HFFc6 (cell line): ENCODE measurements at places on chromosomes 2 and 18. TPM values are rescaled to one million over a fixed set of nuclear protein-coding genes. Genes with fewer than 3 reads are reported as not detected.
A peak's percentile ranks its signal among the peaks of the same experiment; 100 is the strongest.

Gene HDLBP
- 996 to 1,131 TPM (median 1,102 TPM) in 3 replicates for total RNA-seq

DNA sequence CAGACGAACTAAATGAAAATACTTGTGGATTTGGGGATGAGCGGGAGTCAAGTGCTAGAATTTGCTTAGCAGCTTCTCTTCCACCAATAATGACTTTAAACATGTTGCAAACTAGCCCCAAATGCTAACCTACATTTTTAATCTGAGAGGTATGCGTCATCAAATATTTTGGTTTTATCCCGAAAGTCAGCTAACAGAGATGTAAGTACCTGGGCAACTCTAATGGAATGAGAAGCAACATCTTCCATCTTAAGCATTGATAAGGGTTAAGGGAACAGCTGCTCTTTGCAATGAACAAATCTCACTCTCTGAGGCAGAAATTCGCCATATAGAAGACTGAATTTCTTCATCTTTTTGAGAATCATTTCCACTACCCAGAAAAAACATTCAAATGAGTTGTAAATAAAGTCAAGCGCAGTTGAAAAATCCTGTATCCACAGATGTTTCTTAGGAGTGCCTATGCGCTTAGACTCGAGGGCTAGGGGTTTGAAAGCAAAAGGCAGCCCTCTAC, 926 bp upstream of the YPEL5 start:
- H3K4me3 ChIP-seq, result peak overlapping the region; percentile 88
- peaks cover 12% of the 10 kb centered on the region; the same call in 1 of the 2 replicates for H3K27me3 ChIP-seq
- H3K27ac ChIP-seq, result peak overlapping the region; percentile 92

DNA sequence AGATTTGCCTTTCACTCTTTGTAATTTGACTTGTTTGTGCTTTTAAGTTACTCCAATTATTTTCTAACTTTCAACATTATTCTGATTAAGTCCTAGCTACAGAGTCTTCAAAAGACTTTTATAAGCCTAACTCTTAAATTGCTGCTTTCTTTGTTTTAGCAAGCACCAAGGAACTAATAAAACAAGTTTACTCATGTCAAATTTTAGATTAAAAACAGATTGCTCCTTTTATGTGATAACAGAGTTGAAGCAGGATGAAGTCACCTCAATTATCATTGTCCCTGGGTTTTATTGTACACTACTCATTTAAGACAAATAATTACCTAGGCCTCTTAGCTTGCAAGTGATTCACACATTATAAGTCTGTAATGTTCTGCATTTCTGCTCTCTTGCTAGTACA, 678.4 kb downstream of the ERBB4 start:
- no peaks in the 10 kb centered on the region for H3K36me3 ChIP-seq
- DNase-seq, result no peak
- no peak overlapping the region for H3K27ac ChIP-seq
- H3K27me3 ChIP-seq, result no peaks in the 10 kb centered on the region

Gene NPPC
- not detected in 3 replicates for total RNA-seq

Gene IL1R2
- total RNA-seq, result not detected in 3 replicates

DNA sequence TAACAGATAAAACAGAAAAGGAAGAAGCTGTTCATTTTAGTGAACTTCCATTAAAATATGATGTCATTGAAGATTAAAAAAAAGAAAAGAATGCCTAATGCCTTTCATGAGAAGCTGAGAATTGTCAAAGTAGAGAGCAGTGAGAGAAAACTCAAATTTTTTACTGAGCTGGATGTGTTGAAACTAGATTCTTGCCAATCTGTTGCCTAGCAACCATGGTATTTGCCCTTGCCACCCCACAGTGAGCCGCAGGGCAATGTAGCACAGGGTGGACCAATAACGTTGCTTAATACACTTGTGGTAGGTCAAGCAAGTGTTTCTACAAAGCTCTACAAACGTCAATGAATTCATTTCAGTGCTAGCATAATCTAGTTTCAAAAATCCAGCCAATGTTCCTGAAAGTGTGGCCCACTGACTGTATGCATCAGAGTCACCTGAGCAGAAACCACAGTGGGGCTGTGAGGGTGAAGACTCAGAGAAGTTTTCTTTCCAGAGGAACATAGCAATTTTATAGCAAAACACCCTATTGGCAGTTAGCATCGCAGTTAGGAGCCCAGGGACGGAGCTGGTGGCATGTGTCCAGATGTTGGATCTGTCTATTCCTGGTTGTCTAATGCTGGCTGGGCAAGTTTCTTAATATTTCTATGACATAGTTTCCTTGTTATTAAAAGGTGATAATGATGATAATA, 132.2 kb downstream of the DOCK10 start:
- H3K27me3 ChIP-seq, result peaks cover 2% of the 10 kb centered on the region; the same call in 1 of the 2 replicates
- peaks cover 49% of the 10 kb centered on the region for H3K4me1 ChIP-seq
- H3K27ac ChIP-seq, result peak overlapping the region; percentile 84

DNA sequence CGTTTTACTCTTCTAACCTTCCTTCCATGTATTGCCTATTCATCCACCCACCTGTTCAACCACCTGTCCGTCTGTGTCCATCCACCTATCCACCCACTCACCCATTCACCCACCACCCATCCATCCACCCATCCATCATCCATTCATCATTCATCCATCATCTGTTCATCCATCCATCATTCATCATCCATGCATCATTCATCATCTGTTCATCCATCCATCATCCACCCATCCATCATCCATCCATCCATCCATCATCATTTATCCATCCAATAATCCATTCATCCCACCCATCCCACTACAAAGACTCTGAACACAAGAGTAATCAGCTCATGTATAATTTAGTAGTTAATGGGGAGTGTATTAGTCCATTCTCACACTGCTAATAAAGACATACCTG, 78.0 kb downstream of the ACOXL start:
- peaks cover 37% of the 10 kb centered on the region for H3K27me3 ChIP-seq
- no peak for DNase-seq
- no peak overlapping the region for H3K4me3 ChIP-seq
- no peak overlapping the region for H3K27ac ChIP-seq
- peaks cover 8% of the 10 kb centered on the region for H3K4me1 ChIP-seq
- H3K36me3 ChIP-seq, result no peaks in the 10 kb centered on the region

Gene CROCC2
- total RNA-seq, result not detected in 3 replicates

DNA sequence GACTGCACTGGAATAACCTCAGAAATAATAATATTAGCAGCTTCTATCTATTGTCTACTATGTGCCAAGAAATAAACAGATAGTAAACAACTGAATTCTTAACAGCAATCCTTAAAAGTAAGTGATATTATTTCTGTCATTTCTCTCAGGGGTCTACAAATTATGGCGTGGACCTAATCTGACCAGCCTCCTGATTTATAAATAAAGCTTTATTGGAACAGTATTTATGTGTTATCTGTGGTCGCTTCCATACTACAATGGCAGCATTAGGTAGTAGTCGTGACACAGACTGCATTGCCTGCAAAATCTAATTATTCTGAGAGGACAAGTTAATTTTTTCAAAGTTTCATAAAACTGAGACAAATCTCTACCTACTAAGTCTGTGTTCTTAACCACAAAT, 49.0 kb downstream of the SLC16A14 start:
- H3K4me1 ChIP-seq, result peaks cover 22% of the 10 kb centered on the region
- no peak overlapping the region for H3K4me3 ChIP-seq
- peaks cover 1% of the 10 kb centered on the region for H3K27me3 ChIP-seq
- H3K27ac ChIP-seq, result no peak overlapping the region
- H3K36me3 ChIP-seq, result peaks cover 4% of the 10 kb centered on the region; the same call in 1 of the 2 replicates
- DNase-seq, result no peak

Gene KCNE4
- 5.4 to 9.7 TPM (median 7.2 TPM) in 3 replicates for total RNA-seq

Gene CDC42EP3
- 174 to 241 TPM (median 187 TPM) in 3 replicates for total RNA-seq

Gene ASB18
- total RNA-seq, result not detected in 3 replicates

GRCh38 chr2:59462422-59463197, 1090.8 kb downstream of the BCL11A start:
- H3K36me3 ChIP-seq, result no peaks in the 10 kb centered on the region
- no peak overlapping the region for H3K4me3 ChIP-seq
- DNase-seq, result no peak
- no peaks in the 10 kb centered on the region for H3K27me3 ChIP-seq

- DNase-seq, result no peak
- H3K27me3 ChIP-seq, result peaks cover 10% of the 10 kb centered on the region
- no peak overlapping the region for H3K27ac ChIP-seq
- no peak overlapping the region for H3K4me3 ChIP-seq
Observed at GRCh38 chr18:76643199-76643598, 148.2 kb upstream of the ZNF516 start.

Gene REG1A
- total RNA-seq, result not detected in 3 replicates

- H3K27me3 ChIP-seq, result no peaks in the 10 kb centered on the region
- H3K4me1 ChIP-seq, result no peaks in the 10 kb centered on the region
- DNase-seq, result no peak
- H3K27ac ChIP-seq, result no peak overlapping the region
- no peaks in the 10 kb centered on the region for H3K36me3 ChIP-seq
- H3K4me3 ChIP-seq, result no peak overlapping the region
Observed at GRCh38 chr18:6638447-6638846, 91.1 kb upstream of the ARHGAP28 start.

Gene SLC39A6
- 62.7 to 69.1 TPM (median 65.6 TPM) in 3 replicates for total RNA-seq

DNA sequence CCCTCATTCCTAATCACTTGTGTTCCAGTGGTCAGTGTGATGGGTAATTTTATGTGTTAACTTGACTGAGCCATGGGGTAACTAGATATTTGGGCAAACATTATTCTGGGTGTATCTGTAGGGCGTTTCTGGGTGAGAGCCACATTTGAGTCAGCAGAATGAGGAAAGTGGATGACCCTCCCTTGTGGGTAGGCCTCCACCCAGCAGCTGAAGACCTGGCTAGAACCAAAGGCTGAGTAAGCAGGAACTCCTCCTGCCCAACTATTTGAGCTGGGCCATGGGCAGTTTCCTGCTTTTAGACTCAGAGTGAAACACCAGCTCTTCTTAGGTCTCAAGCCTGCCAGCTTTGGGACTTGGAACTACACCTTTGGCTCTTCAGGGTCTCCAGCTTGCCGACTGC, 141.8 kb downstream of the ACKR3 start:
- H3K27me3 ChIP-seq, result peaks cover 6% of the 10 kb centered on the region
- peaks cover 6% of the 10 kb centered on the region; the same call in 1 of the 2 replicates for H3K4me1 ChIP-seq
- DNase-seq, result peak; percentile 15
- no peak overlapping the region for H3K27ac ChIP-seq

GRCh38 chr2:96701636-96702035, 38.2 kb downstream of the LMAN2L start:
- H3K4me3 ChIP-seq, result no peak overlapping the region
- H3K36me3 ChIP-seq, result no peaks in the 10 kb centered on the region
- peaks cover 7% of the 10 kb centered on the region for H3K27me3 ChIP-seq
- H3K4me1 ChIP-seq, result no peaks in the 10 kb centered on the region

DNA sequence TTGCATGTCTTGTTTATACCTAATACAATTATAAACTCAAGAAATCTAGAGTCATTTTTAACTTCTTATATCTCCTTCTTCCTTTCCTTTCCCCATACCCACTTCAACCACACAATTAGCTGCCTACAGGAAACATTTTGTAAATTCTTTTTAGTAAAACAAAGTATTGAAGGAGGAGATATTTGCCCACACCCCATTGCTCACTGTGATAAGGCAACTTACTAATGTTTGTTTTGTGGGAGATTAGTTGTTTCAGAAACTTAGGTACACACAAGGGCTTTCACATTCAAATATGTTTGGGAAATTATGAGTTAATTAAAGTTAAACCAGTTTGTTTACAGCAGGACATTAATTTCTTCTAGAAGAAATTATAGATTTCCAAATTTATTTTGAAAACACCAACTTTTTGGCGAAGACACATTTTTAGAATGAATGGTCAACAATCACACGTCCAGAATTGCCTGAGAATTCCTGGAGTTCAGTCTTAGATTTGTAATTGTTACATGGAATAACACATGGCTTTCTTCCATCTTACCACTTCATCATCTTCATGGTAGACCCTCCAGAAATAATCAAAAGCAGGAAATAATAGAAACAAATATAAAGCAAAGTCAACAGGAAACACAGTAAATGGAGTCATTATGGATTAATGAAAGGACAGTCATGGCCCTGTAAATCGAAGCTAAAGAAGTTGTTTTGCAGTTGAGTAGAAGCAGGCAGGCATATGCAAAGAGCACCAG, 62.5 kb upstream of the RAB27B start:
- peaks cover 9% of the 10 kb centered on the region for H3K27me3 ChIP-seq
- no peak for DNase-seq
- H3K36me3 ChIP-seq, result no peaks in the 10 kb centered on the region

Gene SERPINB2
- total RNA-seq, result 31.1 to 91.5 TPM (median 81.8 TPM) in 3 replicates

GRCh38 chr2:54691445-54692135, 31.9 kb upstream of the EML6 start:
- no peak for DNase-seq
- H3K27me3 ChIP-seq, result peaks cover 11% of the 10 kb centered on the region
- no peaks in the 10 kb centered on the region for H3K36me3 ChIP-seq
- H3K27ac ChIP-seq, result no peak overlapping the region
- no peaks in the 10 kb centered on the region for H3K4me1 ChIP-seq

Gene CCL20
- total RNA-seq, result not detected in 3 replicates

DNA sequence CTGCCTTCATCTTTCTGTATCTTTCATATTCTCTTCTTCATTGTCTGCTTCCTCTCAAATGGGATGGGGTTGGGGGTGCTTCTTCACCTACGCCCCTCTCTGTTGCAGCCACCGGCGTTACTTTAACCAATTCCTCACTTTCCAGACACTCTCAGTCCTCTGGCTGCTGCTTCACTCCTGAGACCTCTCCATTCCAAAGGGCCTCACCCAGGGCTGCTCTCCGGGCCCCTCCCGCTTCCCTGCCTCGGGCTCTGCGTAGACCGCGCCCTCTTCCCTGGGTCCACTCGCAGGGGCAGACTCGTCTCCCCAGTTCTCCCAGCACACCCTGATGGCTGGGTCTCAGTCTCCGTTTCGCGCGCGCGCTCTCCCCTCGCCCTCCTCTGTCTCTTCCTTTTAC, 926 bp downstream of the SERPINB8 start:
- peak overlapping the region; percentile 92 for H3K4me3 ChIP-seq
- peaks cover 5% of the 10 kb centered on the region; the same call in 1 of the 2 replicates for H3K36me3 ChIP-seq
- peaks cover 65% of the 10 kb centered on the region for H3K4me1 ChIP-seq
- H3K27ac ChIP-seq, result peak overlapping the region; percentile 96
- peaks cover 1% of the 10 kb centered on the region for H3K27me3 ChIP-seq

- H3K36me3 ChIP-seq, result no peaks in the 10 kb centered on the region
- no peaks in the 10 kb centered on the region; the same call in 1 of the 2 replicates for H3K27me3 ChIP-seq
- H3K4me1 ChIP-seq, result peaks cover 13% of the 10 kb centered on the region
- peak; percentile 25 for DNase-seq
Observed at GRCh38 chr2:232146294-232146693, 184.8 kb downstream of the DIS3L2 start.

DNA sequence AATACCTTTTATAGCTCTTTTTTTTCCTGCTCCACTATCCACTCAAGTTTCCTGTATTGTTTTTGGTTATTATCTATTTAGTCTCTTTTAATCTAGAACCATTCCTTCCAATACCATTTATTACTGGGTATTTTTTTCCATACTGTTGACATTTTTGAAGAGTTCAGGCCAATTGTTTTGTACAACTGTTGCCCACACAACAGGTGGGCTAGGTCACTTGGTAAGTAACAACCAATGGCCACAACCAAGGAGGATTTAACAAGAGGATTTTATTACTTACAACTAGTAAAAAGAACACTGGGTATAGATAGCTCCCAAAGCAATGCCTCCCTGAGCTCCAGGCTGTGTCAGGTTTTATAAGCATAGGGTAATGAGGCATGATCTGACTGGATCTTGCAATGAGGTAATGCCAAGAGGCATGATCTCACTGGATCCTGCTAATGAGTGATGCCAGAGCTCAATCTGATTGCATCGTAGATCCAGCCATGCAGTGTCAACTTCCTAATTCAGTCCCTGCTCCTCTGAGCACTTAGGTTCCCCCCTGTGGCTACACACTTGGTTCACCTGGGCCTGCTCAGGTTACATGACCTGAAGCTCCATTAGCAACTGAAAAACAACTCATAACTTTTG, 7.1 kb upstream of the CEP68 start:
- peaks cover 8% of the 10 kb centered on the region for H3K27me3 ChIP-seq
- H3K36me3 ChIP-seq, result peaks cover 21% of the 10 kb centered on the region; the same call in 1 of the 2 replicates
- no peak overlapping the region for H3K27ac ChIP-seq
- no peak for DNase-seq
- H3K4me3 ChIP-seq, result no peak overlapping the region

Gene IL36A
- not detected in 2 replicates for total RNA-seq

Gene TLK1
- 52.9 to 55.7 TPM (median 54.4 TPM) in 3 replicates for total RNA-seq

- no peak overlapping the region for H3K4me3 ChIP-seq
- H3K4me1 ChIP-seq, result no peaks in the 10 kb centered on the region
- H3K36me3 ChIP-seq, result 0 out of 2 replicates have a peak, but pooled peaks cover under 1% of the 10 kb centered on the region
Observed at GRCh38 chr2:134601264-134601663, 117.5 kb downstream of the TMEM163 start.
